ENCODE measurements at places on chromosomes 2 and 18.

- peak; percentile 85 for DNase-seq
Observed at GRCh38 chr2:219308142-219309101, 779 bp downstream of the PTPRN start.

- no peak for DNase-seq
Observed at GRCh38 chr2:84782717-84783442, 98.0 kb downstream of the TRABD2A start.

DNA sequence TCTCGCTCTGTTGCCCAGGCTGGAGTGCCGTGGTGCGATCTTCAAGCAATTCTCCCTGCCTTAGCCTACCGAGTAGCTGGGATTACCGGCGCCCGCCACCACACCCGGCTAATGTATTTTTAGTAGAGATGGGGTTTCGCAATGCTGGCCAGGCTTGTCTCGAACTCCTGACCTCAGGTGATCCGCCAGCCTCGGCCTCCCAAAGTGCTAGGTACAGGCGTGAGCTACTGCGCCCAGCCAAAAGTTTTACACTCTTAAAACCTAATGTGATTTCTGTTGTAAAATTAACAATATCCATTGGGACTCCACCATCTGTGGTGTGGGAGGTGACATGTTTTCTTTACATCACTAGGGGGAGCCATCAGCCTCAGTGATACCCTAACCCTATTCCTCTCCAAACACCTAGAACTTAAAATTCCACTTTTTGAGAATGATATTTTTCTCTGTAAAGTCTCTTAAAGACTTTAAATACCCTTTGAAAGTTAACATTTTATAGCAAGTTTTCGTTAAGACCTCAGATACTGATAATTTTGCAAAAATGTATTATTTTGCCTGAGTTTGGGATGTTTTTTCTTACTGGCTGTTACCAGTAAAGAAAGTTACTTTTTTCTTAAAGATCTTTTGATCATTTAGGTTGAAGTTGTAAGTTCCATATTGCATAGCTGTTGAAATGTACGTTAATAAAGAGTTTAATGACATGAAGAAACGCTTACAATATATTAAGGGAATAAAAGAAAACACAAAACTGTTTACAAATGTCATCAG is 11.6 kb upstream of the EIF2AK2 start:
- peak; percentile 43 for DNase-seq

GRCh38 chr18:75679331-75679730 is 251.8 kb upstream of the SMIM21 start:
- peak; percentile 11 for DNase-seq

GRCh38 chr2:60555066-60555782 is 1.8 kb upstream of the BCL11A start:
- DNase-seq, result peak; percentile 76

DNA sequence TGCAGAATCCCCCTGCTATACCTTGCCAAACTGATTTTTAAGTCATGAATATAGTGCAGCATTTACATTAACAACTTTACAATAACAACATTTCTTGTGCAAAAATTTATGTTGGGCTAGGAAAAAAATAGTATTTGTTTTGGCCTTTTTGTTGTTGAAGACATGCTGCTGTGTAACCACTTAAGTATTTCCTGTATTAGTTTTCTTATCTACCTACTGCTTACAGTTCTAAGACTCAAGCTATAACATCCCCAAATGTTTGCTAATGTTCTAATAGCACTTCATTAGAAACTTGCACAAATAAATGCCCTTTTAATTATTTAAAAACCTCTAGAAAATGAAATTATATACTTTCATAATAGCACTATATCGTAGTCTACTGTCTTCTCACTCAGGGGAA is 154.3 kb upstream of the DOCK10 start:
- no peak for DNase-seq

- no peak for DNase-seq
Observed at GRCh38 chr2:8572712-8573233, 109.1 kb upstream of the ID2 start.

GRCh38 chr2:115115135-115115534 is 672.7 kb downstream of the DPP10 start:
- no peak for DNase-seq

DNA sequence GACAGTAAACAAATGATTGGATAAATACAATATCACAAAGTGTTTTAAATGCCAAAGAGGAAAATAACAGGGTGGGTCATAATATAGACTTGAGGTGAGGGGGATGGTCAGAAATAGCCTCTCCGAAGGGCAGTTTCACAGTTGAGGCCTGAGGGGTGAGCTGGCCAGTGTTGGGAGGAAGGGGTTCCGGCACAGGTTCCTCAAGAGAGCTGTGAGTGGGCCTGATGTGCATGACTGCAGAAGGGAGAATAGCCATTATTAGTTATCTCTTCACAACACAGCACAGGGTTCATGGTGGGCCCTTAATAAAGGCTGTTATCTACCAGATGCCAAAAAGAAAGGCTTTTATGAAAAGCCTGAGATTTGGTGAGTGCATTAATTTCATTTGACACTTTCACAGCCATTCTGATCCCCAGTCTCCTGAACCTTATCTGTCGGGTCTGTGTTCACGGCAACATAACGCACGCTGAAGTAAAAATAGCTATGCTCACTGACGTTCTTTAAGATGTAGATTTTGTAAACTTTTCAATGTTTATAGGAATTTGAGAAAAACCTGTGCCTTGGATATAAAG is 39.6 kb downstream of the POLR1A start:
- no peak for DNase-seq

DNA sequence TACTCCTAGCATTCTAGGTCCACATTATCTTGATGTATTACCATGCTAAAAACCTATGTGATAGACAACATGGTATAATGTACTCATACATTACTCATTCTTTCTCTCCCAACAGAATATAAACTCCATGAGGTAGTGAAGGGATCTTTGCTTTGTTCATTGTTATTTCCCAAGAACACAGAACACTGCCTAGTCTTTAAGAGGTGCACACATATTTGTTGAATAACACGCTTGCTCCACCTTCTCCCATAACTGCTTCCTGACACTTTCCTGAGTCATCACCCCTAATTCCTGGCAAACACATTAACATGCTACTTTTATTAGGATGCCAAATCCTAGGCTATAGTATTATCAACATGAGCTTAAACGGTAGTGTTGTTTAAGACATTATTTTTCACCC is 41.3 kb downstream of the REV1 start:
- peak; percentile 56 for DNase-seq

GRCh38 chr2:169803480-169803879 is 4.8 kb downstream of the SSB start:
- no peak for DNase-seq

GRCh38 chr2:50769406-50770181 is 262.3 kb downstream of the NRXN1 start:
- DNase-seq, result no peak

- no peak for DNase-seq
Observed at GRCh38 chr2:89848114-89848513, 1156.6 kb downstream of the RPIA start.

GRCh38 chr18:63553081-63553480 is 10.9 kb downstream of the SERPINB12 start:
- DNase-seq, result peak; percentile 94

GRCh38 chr2:85073033-85073432 is 60.2 kb upstream of the TCF7L1 start:
- no peak for DNase-seq

DNA sequence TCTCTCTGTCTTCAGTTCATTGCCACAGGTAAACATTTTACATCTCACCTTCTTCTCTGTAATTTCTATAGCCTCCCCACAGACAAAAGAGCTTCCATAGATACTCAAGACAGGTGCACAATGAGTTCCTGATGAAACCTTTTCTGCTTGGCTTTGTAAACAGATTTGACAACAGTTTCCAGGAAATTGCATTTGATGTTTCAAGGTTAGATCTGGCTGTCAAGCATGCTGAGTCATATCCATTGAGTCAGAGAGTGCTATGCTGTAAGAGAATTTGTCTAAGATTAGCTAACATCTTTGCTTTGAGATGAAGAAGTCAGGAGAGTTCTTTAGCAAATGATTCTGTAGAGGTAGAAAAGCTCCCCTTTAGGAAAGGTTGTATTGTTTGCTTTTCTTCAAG is 40.6 kb upstream of the MAP2 start:
- peak; percentile 64 for DNase-seq

DNA sequence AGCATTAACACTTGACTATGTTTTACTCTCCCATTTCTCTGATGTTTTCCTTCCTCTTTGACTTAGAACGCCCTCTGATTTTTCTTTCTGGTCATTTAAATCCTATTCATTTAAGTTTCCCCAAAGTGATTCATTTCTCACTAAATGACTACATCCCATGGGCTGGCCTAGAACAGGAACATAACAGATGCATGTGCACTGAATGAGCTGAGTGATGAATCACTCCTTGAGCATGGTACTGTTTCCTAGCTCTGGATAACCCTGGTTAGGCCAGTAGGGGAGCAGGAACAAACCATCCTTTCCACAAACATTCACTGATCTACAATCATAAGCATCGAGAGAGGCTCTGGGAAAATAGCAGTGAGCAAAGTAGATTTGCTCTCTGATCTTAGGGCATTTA is 221.9 kb upstream of the SETBP1 start:
- DNase-seq, result peak; percentile 84

- DNase-seq, result no peak
Observed at GRCh38 chr2:147165697-147166382, 679.0 kb upstream of the ACVR2A start.

- DNase-seq, result no peak
Observed at GRCh38 chr18:10002280-10002679, 88.5 kb downstream of the VAPA start.

- DNase-seq, result peak; percentile 8
Observed at GRCh38 chr2:170771421-170771937, 1.3 kb downstream of the ERICH2 start.

DNA sequence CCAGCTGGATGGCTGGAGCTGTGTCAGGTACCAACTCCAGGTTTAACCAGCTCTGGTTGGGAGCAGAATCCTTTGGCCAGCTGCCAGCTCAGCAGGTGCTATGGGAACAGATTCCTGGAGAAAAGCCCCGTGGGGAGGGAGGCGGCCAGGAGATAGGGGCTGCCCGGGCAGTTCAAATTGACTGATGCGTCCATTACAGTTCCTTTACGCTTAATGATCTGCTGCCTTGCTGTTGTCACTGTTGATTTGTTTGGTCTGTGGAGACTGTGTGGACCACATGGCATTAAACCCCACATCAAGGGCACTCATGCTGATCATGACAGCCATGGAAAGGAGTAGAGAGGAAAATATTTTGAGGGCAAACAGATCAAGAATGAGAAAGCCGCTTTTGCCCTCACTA is 200.0 kb downstream of the TSN start:
- no peak for DNase-seq

DNA sequence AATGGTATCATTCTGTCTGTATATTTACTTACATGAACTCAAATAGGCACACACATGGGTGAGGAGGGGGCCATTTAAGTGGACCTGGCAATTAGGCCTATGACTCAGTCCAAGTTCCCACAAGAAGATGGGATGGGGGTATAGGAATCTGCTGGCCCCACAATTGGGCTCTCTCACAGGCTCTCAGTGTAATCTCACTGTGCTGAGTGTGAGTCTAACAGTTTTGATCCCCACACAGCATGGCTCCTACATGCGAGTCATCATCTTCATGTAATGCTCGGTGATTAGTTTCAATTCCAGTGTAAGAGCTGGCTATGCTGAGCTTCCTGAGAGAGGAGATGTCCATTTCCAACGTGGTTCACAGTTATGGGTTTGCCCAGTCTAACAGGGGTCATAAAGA is 114.0 kb downstream of the GATA6 start:
- peak; percentile 23 for DNase-seq

- DNase-seq, result peak; percentile 56
Observed at GRCh38 chr2:99863903-99864270, 278.5 kb downstream of the AFF3 start.

DNA sequence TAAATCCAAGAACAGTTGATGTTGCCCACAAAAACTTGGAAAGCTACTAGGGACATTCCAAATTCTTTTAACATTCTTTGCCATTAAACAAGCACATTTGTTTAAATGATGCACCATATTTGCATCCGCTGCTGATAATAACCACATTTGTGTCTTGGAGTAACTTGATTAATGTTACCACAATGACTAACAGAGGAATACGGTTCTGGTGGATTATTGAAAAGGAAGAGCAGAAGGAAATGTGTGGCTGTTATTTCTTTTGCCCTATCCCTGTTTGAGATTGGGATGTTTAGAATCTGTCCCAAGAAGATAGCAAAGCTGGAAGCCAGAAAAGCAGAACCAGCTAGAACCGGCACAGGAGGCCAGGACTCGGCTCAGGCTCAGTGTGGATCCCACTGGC is 39.2 kb upstream of the RASGRP3 start:
- peak; percentile 98 for DNase-seq

GRCh38 chr2:219228041-219228910 is 1.2 kb downstream of the ATG9A start:
- DNase-seq, result no peak

GRCh38 chr18:68928762-68929675 is 131.1 kb downstream of the CCDC102B start:
- no peak for DNase-seq

- DNase-seq, result peak; percentile 99
Observed at GRCh38 chr2:149648282-149649030, 60.9 kb upstream of the MMADHC start.

DNA sequence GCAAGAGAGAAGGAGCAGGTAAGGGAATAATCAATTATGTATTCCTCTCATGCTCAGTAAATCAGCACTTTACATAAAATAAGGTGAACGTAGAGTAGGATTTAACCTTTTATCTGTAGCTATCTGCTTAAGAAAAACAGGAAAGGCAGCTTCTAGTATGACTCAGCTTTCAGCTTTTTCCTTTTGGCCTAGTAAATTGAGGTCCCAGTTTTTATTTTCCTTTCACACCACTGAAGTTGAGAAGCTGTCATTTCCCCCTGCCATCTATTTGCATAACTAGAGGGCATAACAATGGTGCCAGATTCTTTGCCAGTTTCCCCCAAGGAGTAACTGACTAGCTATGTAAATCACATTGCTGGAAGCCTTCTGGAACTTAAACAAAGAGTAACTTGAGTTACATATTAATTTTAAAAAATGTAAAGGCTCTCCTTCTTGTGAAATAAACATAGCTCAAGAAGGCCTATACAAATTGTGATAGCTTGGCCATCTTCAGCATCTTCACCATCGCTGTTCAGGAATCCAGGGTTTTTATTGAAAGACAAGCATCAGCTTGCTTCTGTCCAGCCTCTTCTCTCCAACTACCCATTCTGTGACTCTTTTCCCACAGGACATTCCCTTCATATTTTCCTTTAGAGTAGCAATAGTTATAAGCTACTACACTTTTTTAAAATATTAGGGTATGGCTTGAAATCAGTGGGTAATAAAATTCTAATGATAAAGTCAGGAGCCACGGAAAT is 97.0 kb downstream of the KYNU start:
- DNase-seq, result peak; percentile 41

DNA sequence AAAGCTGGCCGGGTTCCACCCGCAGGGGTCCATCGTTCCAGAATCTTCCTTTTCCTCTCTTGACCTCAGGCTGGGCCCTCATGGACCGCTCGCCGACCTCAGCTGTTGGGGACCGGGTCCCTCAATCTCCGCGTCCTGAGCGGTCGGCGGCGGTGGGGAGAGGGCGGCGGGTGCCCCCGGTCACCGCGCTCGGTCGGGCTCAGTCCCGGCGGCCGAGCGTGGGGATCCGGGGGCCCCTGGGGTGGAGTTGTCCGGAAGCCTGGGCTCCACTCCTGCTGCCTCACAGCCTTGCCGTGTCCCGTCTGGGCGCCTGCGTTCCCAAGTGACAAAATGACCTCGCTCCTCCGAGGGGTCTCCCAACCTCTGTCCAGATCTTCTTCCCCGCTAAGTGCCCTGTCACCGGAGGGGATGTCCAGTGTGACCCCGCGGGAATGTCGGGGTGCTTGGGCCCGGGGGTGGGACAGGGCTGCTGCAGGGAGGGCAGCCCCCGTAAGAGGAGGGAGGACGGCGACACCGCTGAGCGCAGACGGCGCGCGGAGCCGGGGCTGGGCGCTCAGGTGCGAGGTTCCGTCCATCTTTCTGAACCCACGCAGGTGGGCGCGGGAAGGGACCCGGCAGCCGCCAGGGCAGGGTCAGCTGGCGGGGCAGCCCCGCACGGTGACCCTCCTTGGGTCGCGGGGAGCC is 16.0 kb upstream of the E2F6 start:
- no peak for DNase-seq
